RKO (cell line): ENCODE measurements at places on chromosomes 3 and 15.

- no peak for DNase-seq
Measured at GRCh38 chr3:175546115-175546514, 687.0 kb downstream of the NAALADL2 start.

GRCh38 chr15:22851513-22851912 is 13.0 kb downstream of the NIPA2 start:
- DNase-seq, result no peak

DNA sequence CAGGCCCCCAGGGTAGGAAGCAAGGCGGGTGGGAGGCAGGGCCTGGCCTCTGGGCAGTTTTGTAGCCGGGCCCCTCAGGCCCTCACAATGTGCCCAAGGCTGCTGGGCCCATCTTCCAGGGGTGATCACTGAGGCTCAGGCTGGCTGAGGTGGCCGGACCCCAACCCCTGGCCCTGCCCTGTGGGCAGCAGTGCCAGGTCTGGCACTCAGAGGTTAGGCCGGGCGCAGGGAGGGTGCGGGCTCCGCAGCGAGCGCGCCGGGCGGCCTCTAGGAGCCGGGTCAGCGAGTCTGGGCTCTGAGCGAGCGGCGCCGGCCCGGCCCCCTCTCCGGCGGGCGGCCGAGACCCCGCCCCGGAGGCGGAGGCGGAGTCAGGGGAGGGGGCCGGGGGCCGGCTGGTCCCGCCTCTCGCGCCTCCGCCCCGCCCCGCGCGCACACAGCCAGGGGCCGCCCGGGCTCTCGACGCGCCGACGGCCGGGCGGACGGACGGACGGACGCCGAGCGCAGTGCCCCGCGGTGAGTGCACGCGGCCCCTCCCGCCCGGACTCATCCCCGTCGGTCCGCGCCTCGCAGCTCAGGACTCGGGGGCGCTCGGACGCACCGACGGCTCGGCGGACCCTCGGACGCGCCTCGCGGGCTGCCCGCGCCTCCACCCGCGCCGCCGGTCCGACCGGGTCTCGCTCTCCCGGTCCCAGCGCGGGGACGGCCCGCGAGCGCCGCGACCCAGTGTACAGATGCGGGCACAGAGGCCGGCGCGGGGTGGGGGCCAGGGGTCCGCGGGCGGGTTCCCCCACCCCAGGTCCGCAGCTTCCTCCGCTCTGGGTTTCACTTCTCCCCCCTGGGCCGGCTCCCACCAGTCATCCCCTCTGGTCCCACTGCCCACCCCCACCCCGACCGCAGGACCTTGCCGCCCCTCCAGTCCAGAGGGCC is at the start of gene FBLN2:
FBLN2 (plus strand) TSS at position 430 of the 927 bp plus-strand sequence. CDS start 21,231 bp downstream, outside the sequence.
- no peak for DNase-seq

GRCh38 chr3:35900079-35900478 is 260.8 kb downstream of the ARPP21 start:
- no peak for DNase-seq

DNA sequence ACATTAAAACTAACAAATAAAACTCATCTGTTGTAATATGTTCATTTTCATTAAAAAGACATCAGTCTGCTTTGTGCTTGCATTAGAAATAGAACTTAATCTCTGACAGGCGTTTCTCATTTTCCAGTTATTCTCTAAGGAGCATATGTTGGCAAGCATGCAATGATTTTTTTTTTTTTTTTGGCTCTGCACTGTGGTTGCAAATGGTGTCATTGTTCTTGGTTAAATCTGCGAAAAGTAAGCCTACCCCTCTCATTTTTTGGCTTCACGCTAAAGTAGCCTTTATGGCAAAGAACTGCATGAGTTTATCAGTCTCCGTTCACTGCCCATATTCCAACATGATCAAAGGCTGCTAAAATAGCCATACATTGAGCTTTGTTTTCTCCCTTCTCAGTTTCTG is 403.2 kb downstream of the MECOM start:
- no peak for DNase-seq
